Hepatic stellate cell (primary cell): ENCODE measurements at places on chromosomes 7 and 10.

DNA sequence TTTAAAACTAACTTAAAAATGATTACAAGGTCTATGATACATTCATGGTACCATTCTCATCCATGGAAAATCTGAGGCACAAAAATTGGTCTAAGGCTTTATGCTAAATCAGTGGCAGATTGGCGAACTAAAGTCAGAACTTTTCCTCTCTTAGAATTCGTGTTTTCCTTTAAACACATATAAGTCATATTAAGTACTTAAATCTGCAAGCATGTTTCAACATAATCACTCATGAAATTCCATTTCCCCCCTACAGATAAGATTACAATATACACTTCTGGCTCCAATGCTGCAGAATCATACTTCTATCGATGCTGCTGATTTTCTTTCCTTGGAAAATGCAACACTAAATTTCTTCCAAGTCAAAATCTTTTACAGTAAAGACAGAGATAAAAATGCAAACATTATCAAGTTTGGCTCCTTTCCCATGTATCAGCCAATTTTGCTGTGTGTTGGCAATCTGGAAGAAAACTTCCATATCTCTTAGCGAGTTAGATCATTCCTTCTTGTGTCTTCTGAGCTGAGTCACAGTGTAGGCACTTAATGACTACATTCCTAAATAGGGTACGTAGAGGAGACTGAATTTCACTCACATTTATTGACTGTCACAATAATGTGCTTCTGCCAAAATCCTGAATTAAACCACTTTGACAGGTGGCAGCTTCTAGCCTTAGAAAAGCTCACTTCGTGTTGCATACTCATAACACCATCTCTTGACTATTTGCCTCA lies 76.4 kb upstream of the LRRC17 start:
- DNase-seq, result peak; percentile 61

- no peak for DNase-seq
Observed at GRCh38 chr10:72316748-72317435, 37.8 kb downstream of the DNAJB12 start.

DNA sequence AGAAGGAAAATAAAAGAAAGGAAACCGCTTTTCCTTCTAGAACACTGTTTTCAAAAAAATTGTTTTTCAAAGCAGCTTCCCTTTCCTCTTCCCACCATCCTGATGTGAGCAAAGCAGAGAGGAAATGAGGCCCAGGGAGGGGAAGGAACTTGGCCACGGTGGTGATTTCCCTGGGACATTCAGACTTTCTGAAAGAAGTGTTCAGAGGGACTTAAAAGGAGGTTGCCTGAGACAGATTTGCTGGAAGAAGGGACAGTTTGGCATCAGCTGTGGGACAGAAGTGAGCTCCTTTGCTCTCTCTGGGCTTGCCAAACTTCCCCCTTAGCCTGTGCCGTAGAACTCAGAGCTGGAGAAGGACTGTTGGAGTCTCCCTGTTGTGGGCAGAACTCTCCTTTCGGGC lies 30.3 kb downstream of the ADCYAP1R1 start:
- no peak for DNase-seq

DNA sequence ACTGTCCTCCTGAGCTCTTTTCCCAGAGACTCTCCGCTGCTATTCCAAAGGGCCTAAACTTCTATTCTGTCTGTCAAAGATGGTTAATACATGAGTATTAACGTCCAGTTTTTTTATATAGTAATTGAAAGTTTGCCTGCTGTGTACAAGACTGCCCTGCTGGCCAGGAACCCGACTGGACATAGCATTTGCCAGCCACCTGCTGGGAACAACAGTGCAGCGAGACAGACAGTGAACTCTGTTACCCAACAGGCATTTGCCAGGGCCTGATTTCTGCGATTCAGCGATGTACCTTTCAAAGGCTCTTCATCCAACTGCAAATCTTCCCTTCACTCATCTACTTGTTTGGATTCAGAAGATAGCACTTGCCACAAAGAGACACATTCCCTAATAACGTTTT lies 128.8 kb upstream of the SEM1 start:
- DNase-seq, result no peak

DNA sequence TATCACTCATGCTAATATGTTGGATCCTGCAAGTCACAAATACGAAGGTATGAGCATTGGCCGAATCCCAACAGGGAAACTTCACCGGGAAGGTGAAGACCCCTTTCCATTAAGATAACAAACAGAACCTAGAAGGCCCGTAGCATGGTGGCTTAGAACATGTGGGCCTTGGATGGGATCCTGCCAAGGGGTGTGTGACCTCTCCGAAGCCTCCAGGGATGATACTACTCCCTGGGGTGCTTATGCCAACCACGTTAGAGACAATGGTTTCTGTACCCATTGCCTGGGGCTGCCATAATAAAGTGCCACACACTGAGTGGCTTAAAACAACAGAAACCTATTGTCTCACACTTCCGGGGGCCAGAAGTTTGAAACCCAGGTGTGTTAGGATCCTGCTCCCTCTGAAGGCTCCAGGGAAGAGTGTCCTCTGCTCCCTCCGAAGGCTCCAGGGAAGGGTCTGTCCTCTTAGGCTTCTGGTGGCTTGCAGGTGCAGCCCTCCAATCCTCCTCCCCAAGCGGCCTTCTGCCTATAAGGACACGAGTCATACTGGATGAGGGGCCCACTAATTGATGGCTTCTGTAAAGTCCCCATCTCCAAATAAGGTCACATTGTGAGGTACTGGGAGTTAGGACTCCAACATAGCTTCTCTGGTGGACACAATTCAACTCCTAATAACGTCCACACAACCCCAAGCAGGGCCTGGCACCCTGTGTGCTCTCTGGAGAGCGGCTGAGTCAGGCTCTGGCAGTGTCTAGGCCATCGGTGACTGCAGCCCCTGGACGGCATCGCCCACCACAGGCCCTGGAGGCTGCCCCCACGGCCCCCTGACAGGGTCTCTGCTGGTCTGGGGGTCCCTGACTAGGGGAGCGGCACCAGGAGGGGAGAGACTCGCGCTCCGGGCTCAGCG lies 992 bp upstream of the MGMT start:
- no peak for DNase-seq

DNA sequence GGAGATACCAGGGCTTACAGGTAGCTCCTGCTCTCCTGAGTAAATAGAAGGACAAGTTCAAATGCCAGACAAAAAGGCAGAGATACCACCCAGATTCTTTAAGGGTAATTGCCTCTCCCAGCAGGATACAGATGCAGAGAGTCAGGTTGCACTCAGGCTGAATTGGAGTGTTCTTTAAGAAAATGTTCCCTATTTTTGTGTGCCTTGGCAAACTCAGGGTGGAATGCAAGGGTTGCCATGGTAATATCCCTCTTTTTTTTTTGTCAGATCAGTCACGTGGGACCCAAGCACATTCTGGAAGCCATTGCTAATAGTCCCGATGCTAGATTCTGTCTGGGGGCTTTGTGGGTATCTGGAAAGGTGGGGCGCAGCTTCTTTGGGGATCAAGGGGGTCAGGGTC lies 628.0 kb downstream of the CALN1 start:
- DNase-seq, result no peak

- DNase-seq, result no peak
Observed at GRCh38 chr10:125964558-125964957, 68.2 kb downstream of the FANK1 start.

- no peak for DNase-seq
Observed at GRCh38 chr10:43821103-43821502, 172.4 kb upstream of the ZNF32 start.

DNA sequence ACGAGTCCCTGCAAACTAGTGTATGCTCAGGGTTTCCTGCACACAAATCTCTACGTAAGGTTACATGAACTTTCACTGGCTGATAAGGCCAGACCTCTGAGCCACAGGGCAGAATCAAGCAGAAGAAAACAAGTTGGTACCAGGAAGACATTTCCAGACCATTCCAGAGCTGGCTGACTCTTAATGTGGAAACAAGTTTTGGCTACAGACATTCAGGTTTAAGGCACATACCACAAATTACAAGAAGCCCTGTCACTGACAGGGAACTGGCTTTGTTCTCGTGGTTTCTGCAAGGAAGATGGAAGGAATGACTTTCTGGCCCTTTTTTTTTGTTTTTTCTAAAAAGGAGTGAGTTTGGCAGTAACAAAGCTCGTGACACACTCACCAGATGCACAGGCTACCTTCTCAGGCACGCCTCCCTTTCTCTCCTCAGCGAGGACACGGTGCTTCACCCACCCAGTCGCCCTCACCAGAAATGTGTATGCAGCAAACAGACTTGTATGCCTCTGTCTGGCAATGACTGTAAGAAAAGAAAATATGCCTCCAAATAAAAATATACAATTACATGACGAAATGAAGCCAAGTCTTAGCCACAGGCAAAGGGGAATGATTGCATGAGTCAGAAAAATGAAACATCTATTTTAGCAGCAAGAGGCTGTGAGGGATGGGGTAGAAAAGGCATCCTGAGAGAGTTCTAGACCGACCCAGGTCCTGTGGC lies 22.6 kb downstream of the PLAC9 start:
- DNase-seq, result peak; percentile 83

DNA sequence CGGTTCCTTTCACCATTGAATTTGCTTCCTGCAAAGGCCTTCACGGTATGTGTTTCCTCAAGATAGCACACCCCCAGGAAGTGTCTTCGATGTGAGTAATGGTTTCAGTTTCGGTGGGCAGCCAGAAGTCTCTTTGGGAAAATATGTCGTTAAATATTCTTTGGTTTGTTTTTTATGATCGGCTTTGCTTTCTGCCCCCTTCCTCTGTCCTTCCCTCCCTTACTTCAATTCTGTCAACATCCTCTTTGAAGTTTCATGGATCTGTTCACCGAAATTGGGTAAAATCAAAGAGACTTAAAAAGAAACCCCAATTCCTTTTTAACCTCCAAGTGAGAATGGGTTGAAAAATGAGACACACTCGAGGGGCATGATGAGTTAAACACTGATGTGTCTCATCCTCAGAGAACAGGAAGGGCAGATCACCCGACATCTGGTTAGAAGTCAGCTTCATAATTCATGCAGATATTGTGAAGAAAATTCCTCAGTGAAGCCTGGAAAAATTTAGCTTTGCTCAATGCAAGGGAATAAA lies 170.8 kb upstream of the HABP2 start:
- peak; percentile 59 for DNase-seq

GRCh38 chr7:34054075-34054474 lies 148.7 kb downstream of the BMPER start:
- no peak for DNase-seq

- DNase-seq, result peak; percentile 64
Observed at GRCh38 chr7:28358423-28358868, 53.9 kb upstream of the CREB5 start.

- DNase-seq, result peak; percentile 21
Observed at GRCh38 chr10:58508316-58508715, 4.4 kb upstream of the BICC1 start.

- DNase-seq, result peak; percentile 61
Observed at GRCh38 chr7:593324-594115, 73.9 kb upstream of the PDGFA start.

DNA sequence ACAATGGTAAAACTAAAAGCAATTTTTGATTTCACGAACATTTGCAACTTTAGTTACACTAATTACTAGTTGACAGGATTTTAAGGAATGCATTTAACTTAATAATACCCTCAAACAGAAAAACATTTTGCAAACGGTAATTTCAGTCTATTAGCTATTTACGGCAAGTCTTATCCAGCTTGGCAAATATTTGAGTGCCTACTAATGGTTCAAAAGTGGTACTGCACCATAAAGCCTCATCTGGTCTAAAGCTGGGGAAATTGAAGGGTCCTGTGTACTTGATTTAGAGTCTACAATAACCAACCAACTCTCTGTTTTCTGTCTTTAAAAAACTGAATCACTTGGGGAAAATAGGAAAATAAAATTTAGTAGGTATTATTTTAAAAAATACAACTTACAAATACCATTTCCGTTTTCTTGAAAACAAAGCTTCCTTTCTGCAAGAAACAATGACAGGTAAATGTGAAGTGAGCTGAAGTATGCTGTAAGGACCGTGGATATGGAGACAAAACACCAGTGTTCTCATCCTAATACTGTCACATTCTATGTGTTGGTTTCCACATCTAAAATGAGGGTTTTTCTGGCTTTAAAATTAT lies 142.3 kb downstream of the VPS50 start:
- peak; percentile 7 for DNase-seq

- DNase-seq, result no peak
Observed at GRCh38 chr7:134154581-134155130, 27.5 kb downstream of the LRGUK start.

- no peak for DNase-seq
Observed at GRCh38 chr7:99831595-99831994, 3.8 kb downstream of the CYP3A43 start.

DNA sequence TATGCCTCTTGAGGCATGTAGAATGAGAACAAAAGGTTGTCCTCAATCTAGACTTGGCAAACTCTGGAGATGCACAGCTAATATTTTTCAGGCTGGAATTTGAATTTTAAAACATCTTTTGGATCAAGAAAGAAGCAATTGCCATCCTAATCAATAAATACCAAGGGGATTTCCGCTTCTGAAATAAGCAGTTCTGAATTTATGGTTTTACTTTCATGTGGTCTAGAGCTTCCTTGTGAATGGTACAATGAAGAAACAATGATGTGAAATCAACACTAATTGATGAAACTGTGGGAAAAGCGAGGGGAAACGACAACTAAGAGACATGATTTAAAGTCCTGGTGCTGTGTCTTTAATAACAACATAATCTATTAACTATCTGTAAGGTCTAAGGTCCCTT lies 1202.7 kb downstream of the SORCS3 start:
- no peak for DNase-seq

DNA sequence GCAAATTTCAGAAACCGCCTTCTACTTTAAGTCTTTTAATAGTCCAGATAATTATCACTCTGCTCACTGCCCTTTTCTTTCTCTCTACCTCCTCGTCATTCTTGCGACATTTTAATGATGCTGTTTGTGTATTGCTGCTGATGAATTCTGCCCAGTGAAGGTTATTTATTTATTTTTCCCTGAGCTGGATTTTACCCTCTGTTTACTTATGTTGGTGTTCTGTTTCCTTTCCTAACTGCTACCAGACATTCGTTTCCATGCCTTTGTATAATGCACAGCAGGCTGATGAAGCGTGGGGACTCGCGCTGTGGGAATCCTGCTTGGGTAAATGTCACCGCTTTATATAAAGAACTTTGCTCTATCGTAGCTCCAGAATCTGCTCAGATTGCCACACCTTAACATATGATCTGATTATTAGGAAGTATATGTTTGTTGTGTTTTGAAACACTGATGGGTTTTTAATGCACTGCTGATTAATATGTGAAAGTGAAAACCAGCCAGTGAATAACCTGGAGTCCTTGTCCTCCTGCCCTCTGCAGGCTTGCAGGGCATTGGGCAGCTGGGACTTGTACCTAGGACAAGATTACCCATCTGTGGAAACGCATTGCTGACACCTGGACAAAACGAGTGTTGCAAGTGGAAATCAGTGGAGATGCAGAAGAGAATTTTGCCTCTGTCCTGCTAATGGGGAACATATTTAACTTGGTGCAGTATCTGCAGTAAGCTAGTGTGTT lies 291.5 kb downstream of the SDK1 start:
- no peak for DNase-seq

- no peak for DNase-seq
Observed at GRCh38 chr7:9978106-9979064, 995.3 kb upstream of the PHF14 start.

GRCh38 chr7:16129431-16130110 lies 291.8 kb downstream of the CRPPA start:
- peak; percentile 20 for DNase-seq

GRCh38 chr7:37191797-37192196 lies 256.9 kb downstream of the ELMO1 start:
- DNase-seq, result no peak

- DNase-seq, result no peak
Observed at GRCh38 chr7:2938514-2939192, 94.5 kb upstream of the GNA12 start.
